ENCODE measurements at places on chromosomes 1 and 21. TPM values are rescaled to one million over a fixed set of nuclear protein-coding genes. Genes with fewer than 3 reads are reported as not detected.

OR6N1 gene
- polyA plus RNA-seq = not detected

L1TD1 gene
- 6.4 TPM for polyA plus RNA-seq

S100A4 gene
- polyA plus RNA-seq = 22.8 TPM

- DNase-seq = no peak
These were observed 61.7 kb upstream of the EDN2 start for GRCh38 chr1:41545996-41546832.

- no peak for DNase-seq
These were observed 88.5 kb upstream of the GCLM start for GRCh38 chr1:93997756-93998155.

DNA sequence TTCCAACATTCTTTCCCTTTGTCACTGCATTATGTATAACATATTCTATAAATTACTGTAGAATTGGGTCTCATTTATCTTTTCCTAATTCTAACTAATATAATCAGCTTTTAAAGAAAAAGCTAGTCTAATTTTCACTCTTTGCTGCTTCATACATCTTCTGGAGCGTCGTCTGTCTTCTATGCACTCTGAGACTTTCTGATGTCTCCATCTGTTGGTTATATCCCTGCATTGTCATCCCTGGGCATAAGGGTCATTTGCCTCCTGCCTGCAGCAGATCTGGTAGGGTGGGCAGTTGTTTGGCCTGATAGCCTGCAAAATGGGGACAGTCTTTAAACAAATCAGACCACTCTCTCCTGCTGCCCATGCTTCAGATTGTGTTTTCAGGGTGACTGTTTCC is 40.8 kb upstream of the DYNLT5 start:
- no peak for DNase-seq
